CD8-positive, alpha-beta T cell (primary cell): ENCODE measurements at places on chromosomes 12 and 14.

DNA sequence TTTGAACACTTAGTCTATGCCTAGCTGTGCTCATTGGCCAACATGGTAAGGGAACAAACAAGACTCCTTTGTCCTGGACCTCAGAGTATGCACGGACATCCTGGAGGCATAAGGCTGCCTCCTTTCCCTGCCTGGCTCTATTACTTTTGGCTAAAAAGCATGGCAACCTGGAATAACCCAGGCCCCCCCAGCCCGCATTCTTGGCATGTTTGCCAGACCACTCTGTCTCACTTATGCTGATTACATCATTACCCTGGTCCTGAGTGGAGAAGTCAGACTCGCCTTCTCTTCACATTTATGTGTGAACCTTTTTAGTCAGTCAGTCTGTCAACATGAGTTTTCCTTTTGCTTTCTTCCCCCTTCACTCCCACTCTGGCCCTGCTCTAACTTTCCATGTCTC is 58.0 kb upstream of the ELK3 start:
- DNase-seq, result no peak

- DNase-seq, result no peak
Observed at GRCh38 chr14:79584679-79585078, 626.6 kb downstream of the DIO2 start.

- DNase-seq, result no peak
Observed at GRCh38 chr14:38616959-38617358, 361.1 kb upstream of the CLEC14A start.

- no peak for DNase-seq
Observed at GRCh38 chr12:60845696-60846095, 1249.9 kb downstream of the SLC16A7 start.

GRCh38 chr12:99388671-99389195 is 258.8 kb upstream of the GARIN6 start:
- no peak for DNase-seq

- no peak for DNase-seq
Observed at GRCh38 chr14:100713705-100714104, 13.0 kb upstream of the DLK1 start.

DNA sequence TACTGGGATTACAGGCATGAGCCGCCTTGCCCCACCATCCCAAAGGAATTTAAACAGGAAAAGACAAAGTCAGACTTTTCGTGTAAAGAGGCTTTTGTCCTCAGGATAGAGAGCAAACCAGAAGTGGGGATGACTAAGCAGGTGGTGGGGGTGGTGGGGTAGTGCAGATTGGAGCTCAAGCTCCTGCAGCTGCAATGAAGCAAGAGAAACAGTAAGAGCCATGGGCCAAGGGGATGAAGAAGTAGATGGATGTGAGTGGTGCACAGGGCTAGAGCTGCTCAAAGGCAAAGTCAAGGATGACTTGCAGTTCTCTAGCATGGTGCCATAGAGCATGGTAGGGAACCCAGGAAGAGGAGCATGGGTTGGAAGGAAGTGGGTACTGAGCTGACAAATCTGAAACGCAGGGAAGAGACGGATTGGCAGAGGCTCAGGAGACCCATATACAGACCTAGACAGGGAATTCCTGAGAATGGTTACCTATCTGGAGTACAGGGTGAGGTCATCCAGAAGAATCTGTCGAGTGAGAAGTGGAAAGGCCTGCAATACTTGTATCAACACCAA is 11.4 kb upstream of the RNF34 start:
- no peak for DNase-seq

DNA sequence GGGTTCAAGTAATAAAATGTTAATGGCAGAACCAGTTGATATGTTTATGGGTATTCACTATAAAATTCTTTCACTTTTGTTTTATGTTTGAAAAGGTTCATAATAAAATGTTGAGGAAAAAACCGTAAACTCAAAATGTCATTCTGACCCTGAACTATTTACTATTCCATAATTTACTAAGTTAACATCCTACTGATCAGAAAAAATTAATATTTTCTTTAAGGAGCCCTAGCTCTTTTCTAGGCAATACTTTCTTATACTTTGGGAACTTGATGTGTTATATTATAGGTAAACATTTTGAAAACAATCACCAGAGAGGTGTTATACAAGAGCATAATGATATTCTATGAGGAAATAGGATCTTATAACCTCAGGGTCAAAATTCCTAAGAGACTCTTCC is 334.6 kb downstream of the ZFP36L1 start:
- no peak for DNase-seq

- no peak for DNase-seq
Observed at GRCh38 chr14:95536036-95536593, 1.3 kb downstream of the GLRX5 start.

DNA sequence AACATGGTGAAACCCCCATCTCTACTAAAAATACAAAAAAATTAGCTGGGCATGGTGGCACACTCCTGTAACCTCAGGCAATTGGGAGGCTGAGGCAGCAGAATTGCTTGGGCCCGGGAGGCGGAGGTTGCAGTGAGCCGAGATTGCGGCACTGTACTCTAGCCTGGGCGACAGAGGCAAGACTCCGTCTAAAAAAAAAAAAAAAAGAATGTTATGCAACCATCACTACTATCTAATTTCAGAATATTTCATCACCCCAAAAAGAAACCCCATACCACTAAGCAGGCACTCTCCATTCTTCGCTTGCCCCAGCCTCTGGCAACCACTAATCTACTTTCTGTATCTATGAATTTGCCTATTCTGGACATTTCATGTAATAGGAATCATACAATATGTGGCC is 68.8 kb upstream of the AMN start:
- DNase-seq, result no peak

DNA sequence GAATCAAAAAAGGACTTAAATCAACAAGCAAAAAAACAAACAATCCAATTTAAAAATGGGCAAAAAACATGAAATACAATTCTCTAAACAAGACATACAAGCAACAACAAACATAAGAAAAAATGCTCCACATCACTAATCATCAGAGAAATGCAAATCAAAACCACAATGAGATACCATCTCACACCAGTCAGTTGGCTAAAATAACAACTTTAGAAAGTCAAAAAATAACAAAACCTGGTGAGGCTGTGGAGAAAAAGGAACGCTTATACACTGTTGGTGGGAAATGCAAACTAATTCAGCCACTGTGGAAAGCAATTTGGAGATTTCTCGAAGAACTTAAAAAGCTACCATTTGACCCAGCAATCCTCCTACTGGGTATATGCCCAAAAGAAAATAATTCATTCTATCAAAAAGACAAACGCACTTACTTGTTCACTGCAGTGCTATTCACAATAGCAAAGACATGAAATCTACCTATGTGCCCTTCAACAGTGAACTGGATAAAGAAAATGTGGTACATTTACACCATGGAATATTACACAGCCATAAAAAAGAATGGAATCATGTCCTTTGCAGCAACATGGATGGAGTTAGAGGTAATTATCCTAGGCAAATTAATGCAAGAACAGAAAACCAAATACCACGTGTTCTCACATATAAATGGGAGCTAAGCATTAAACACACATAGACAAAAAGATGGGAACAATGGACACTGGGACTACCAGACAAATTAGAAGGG is 26.9 kb downstream of the PRKD1 start:
- DNase-seq, result no peak

DNA sequence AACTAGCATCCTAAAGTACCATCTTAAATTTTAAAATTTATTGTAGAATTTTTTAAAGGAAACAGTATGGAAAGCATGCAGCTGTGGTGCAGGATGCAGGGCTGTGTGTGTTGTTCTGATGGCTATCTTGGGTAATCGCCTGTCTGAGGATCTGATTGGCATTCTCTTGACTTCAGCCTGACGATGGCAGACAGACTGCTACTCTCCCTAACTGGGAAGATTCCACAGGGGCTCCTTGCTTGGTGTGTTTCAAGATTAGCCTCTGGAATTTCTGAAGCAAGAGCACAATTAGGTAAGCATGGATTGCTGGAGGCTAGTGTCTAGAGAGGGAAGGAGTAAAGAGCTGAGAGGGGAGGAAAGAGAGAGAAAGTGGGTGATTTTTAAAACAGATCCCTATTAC is 696.8 kb upstream of the LRFN5 start:
- DNase-seq, result no peak

DNA sequence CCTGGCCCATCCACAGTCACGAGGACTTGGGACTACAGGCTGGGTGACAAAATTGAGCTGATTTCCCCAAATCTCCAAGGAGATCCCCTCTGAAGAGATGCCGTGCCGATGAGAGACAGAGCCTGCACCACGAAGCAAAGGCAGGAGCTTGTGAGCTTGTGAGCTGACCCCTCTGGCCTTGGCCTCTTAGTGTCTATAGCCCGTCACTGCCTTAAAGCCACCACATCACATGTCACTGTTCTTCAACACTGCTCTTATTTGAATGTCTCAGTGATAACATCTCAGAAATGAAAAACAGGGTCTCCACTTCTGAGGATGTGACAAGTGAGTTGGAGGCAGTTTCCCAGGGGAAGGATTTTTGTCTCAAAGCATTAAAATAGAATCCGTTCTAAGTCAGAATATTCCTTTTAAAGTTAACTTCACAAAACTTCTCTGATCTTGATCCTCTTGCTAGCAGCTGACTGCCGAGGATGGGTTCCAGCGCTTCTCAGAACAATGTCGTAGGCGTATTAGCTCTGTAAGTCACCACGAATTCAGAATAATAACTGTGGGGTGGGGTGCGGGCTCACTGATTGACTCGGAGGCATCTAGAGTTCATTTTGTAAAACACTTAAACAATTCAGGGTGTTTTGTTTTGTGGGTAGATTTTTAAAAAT is 37.5 kb downstream of the CHST11 start:
- DNase-seq, result peak; percentile 54

GRCh38 chr14:65184032-65184764 is 81.9 kb upstream of the MAX start:
- no peak for DNase-seq

- no peak for DNase-seq
Observed at GRCh38 chr12:80317307-80317706, 126.7 kb upstream of the PTPRQ start.
